WTC11 (cell line): ENCODE measurements at places on chromosomes 1 and 21.
A peak's percentile ranks its signal among the peaks of the same experiment; 100 is the strongest.

DNA sequence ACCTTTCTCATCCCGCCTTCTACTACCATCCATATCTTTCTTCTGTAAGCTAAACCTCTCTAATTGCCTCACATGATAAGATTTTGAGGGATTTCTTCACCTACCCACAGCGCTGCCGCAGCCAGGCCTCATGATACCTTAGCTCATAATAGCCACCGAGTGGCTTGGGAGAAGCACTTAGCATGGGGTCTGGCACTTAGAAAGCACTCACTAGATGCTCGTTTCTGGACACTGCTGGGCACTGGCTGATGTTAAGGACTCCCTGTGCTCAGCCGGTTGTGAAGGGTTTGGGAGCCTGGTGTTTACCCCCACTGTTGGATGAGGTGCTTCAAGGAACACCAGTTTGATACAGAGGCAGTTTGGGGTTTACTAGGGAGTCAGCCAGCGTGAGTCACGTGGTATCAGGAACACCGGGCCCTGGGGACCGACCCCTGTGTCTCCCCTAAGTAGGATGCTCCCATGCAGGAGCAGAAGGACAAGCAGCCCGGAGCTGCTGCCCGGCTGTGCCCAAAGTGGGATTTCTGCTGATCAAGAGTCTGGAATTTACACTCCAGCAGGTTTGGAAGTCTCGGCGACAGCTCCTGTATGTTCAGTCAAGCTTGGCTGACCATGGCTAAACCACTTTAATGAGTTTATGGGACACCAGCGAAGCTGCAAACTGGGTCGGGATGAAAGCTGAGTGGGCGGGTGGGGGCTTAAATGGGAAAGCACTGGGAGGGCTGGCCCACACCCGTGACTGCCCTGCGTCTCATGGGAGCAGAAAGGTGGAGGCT, 63.3 kb downstream of the GALNT2 start:
- H3K27me3 ChIP-seq = no peaks in the 10 kb centered on the region
- H3K36me3 ChIP-seq = no peaks in the 10 kb centered on the region
- H3K4me3 ChIP-seq = no peak overlapping the region
- H3K27ac ChIP-seq = peak overlapping the region; percentile 39; the same call in 1 of the 2 replicates
- H3K4me1 ChIP-seq = peaks cover 49% of the 10 kb centered on the region

DNA sequence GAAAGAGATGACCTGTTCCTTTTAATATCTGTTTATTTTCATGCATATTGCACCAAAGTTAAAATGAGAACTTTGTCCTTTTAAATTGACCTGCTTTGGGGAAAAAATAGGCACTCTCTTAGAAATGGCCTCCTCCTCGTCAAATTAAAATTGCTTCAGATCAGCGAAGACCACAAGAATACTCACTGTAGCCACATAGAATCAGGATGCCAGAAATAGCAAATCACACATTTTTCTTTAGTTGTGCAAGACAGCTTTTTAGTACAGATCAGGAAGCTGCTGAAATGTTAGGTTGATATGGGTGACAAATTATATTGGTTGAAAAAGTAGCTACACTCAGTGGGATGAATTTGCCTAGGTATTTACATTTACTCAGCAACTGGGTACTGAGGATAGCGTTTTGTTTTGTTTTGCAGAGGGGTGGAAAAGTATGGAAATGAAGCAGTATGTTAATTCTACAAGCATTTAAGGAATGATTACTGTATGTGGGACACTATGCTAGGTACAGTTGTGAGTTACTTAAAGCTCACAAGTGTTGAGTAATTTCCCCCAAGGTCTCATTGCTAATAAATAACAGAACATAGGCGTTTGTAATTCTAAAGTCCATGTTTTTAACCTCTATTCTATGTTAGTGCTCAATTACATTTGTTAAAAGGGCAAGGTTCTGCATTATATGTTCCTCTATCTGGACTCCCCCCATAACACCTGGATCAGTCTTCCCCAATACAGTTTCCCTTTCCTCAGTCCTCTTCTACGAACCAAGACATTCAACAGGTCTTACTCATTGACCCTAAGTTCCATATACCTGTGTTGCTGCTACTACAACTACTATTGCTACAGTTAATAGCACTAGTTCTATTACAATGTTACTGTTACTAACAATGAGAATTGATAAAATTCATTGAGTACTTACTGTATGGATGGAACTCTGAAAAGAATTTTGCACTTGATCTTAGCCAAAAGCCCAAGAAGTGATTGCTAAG, 99.4 kb upstream of the S1PR1 start:
- H3K4me1 ChIP-seq = peaks cover 40% of the 10 kb centered on the region
- H3K27ac ChIP-seq = peak overlapping the region; percentile 35; the same call in 1 of the 2 replicates

- H3K4me3 ChIP-seq = no peak overlapping the region
- H3K36me3 ChIP-seq = no peaks in the 10 kb centered on the region
- H3K27ac ChIP-seq = no peak overlapping the region
- peaks cover 23% of the 10 kb centered on the region for H3K4me1 ChIP-seq
Measured at GRCh38 chr1:23246274-23246673, 29.0 kb upstream of the HTR1D start.

GRCh38 chr1:235077571-235078479, 50.8 kb downstream of the TOMM20 start:
- H3K27me3 ChIP-seq = no peaks in the 10 kb centered on the region
- no peaks in the 10 kb centered on the region for H3K36me3 ChIP-seq
- no peak overlapping the region for H3K4me3 ChIP-seq
- H3K27ac ChIP-seq = no peak overlapping the region

- H3K27me3 ChIP-seq = no peaks in the 10 kb centered on the region
- H3K36me3 ChIP-seq = peaks cover 34% of the 10 kb centered on the region
- H3K27ac ChIP-seq = no peak overlapping the region
- H3K4me1 ChIP-seq = peaks cover 8% of the 10 kb centered on the region
- no peak overlapping the region for H3K4me3 ChIP-seq
Measured at GRCh38 chr1:16298653-16299052, 53.6 kb downstream of the FBXO42 start.

DNA sequence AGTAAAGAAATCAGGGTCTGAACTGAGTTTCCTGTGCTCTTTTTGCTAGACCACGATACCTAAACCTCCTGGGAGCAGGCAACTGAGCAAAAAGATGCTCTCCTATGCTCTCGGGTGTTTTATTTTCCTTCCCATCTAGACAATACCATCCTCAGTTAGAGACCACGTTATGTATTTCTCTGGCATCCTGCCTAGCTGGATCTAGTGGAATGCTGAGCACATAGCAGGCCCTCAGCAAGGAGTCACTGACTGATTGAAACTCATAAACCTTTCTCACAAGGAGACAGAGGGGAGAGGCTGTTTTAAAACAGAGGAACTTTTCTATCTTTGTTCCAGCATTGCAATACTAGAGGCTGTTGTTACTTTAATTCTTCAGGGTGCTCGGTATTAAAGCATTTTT, 168.0 kb downstream of the CYYR1 start:
- H3K27me3 ChIP-seq = no peaks in the 10 kb centered on the region
- no peaks in the 10 kb centered on the region for H3K36me3 ChIP-seq
- peaks cover 14% of the 10 kb centered on the region for H3K4me1 ChIP-seq
- DNase-seq = no peak
- H3K27ac ChIP-seq = no peak overlapping the region
- H3K4me3 ChIP-seq = no peak overlapping the region

DNA sequence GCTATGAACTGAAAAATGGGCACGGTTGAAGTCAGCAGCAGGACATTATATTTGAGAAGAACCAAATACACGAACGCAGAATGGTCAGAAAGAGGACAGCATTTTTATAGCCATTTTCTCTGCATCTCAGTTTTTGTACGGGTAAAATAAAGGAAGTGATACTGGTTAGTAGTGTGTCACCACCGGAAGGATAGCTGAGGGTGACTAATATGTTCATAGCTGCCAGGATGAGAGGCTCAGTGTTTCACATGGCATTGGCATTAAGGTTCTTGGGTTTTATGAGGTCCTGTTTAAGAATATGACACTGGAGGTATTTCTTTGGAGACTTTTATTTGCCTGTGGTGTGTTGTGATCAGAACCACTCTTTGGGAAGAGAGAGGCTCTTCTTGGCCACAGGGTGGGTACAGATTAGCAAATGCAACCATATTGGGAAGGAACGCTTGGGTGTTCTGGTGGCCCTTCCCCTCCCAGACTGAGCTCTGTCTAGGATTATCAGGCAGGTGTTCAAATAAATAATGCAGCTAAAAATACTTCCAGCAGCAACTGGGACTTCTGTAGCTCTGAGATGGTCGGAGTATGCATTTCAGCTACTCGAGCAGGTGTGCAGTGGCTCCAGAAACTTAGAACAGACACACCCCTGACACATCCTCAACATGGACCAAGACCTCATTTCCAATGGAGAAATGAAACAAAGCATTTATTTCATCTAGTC, 158.2 kb downstream of the PBX1 start:
- H3K36me3 ChIP-seq = no peaks in the 10 kb centered on the region
- no peak overlapping the region for H3K27ac ChIP-seq
- no peaks in the 10 kb centered on the region for H3K27me3 ChIP-seq
- no peak for DNase-seq
- peaks cover 27% of the 10 kb centered on the region for H3K4me1 ChIP-seq

DNA sequence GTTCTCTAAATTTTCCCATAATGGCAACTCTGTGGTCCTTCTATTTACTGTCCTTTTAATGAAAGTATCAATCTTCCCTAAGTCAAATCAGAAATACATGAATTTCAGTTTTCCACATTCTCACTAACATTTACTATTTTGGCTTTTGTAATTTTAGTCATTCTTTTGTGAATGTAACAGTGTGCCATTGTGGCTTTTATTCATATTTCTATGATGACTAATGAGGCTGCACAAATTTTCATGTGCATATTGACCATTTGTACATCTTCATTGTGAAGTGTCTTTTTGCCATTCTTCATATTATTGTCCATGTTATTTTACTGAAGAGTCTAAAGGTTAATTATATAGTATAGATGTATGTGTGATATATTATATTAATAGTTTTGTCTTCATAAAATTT, 431.0 kb upstream of the BRINP3 start:
- H3K36me3 ChIP-seq = no peaks in the 10 kb centered on the region; the same call in 1 of the 2 replicates
- DNase-seq = no peak
- H3K4me1 ChIP-seq = peaks cover 8% of the 10 kb centered on the region
